KG1 (cell line): ENCODE measurements at places on chromosomes 12 and 14.

DNA sequence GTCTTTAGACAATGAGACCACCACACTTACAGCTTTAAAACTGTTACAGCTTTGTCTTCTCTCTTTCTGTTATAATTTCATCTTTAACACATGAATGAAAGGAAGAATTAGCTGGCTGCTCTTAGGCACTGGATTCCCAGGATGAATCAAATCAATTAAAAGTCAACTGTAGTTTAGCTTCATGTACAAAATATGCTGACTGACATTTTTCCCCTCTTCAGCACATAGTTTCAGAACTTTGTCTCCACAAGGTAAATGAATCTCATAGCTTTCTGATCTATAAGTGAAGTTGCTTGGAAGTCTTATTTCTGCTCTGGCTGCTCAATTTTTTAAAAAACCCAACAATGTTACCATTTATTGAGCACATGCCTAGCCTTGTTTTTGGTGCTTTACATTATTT, 293.8 kb downstream of the GRIN2B start:
- DNase-seq = no peak

DNA sequence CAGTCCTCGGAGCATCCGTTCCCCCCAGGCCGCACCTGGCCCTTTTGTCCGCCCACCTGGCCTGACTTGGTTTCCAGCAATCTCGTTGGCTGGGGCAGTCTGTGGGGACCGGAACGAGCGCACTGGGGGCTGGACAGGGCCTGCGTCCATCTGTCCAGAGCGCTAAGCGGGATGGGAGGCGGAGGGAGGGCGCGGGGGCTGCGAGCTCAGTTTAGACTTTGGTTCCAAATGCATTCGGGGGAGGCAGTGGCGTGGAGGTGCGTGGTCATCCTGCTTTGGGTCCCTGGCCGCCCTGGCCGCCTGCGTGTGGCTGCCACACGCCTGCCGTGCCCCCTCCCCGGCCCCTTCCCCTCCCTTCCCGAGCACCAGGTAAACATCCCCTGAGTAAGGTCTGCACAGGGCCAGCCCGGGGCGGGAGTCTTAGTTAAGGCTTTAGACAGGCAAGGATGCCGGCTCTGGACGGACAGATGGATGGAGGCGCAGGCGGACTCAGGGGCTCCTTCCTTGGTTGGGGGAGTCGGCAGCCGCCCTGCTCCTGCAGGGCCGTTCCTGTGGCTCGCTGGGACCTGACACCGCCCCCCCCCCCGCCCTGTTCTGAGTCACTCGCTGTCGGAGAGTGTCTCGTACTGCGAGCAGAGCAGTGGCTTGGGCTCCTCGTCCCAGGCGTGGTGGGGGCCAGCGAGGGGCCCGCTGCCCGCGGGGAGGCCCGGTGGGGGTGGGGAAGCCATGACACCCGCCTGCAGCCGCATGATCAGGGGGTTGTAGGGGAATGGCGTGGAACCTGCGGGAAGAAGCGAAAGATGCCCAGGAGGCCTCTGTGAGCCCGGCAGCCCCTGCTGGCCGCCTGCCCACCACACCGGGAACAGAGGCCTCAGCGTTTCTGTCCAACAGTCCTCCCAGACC, 30.2 kb downstream of the RFLNA start:
- DNase-seq = no peak

DNA sequence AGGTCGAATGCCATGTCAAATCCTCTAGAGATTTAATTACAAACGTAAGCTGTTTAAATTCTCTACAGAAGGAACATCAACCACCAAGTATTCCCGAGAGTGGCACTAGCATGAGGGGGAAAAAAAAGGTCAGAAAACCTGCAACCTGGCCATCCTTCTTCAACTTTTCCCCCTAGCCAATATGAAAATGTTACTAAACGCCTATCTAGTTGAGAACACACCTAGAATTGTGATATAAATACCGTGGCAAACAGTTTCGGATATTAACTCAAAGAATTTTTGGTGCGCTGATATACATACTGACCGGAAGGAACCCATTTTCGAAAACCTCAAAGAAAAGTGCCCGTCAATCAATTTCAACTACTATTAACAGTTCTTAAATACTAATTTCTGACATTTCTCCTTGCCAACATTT, 1.8 kb downstream of the HNRNPC start:
- DNase-seq = no peak

DNA sequence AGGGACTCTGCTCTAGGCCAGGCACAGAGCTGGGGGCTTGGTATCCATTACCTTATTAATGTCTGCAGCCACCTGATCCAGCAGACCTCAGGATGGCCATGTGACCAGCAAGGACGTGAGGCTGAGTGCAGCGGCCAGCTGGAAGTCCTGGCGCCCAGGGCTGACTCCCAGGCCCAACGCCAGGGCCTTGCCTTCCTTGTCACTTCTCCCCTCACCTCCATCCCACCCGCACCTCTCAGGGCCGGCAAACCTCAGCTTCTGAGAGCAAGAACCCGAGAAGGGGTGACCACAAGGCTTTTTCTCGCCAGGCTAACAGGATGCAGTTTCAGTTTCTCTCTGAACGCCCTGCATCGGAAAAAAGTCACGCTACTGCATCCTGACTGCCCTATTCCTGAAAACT, 15.4 kb downstream of the RAB35 start:
- no peak for DNase-seq

- DNase-seq = peak; percentile 76
Observed at GRCh38 chr14:70186900-70187451, 1.8 kb downstream of the SLC8A3 start.

DNA sequence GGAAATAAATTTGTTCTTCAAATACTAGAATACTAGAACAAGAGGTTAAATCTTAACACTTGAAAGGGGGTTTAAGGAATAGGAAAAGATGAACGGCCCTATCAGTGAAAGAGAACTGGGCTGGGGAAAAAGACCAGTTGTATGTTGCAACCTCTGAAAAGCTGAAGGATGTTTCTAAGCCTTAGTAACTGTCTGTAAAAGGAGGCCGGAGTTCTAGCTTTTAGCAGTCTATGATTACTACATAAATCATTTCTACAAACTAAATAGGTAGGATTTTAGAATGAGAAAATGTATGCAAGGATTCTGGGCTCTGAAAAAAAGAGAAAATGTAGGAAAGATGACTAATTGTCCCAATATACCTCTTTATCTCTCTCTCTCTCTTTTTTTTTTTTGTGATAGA, 4.9 kb downstream of the CERS5 start:
- no peak for DNase-seq

GRCh38 chr12:9649532-9649940, 20.0 kb upstream of the CLEC2D start:
- DNase-seq = no peak

- DNase-seq = no peak
Observed at GRCh38 chr12:47768323-47768811, 4.7 kb upstream of the SLC48A1 start.

GRCh38 chr12:52865090-52865944, 16.5 kb upstream of the KRT78 start:
- no peak for DNase-seq
